ENCODE measurements at places on chromosomes 6 and 20.

- DNase-seq, result no peak
Observed at GRCh38 chr20:44664131-44664530, 12.6 kb upstream of the ADA start.

- DNase-seq, result no peak
Observed at GRCh38 chr6:108839083-108839642, 9.1 kb upstream of the ARMC2 start.

GRCh38 chr6:5095236-5095635 lies 10.1 kb downstream of the PPP1R3G start:
- no peak for DNase-seq

- DNase-seq, result no peak
Observed at GRCh38 chr6:707576-708236, 14.8 kb upstream of the EXOC2 start.

- DNase-seq, result peak; percentile 88
Observed at GRCh38 chr20:17680836-17681725, 961 bp downstream of the RRBP1 start.

GRCh38 chr6:29589423-29590048 lies 4.6 kb downstream of the OR2H2 start:
- DNase-seq, result peak; percentile 46

DNA sequence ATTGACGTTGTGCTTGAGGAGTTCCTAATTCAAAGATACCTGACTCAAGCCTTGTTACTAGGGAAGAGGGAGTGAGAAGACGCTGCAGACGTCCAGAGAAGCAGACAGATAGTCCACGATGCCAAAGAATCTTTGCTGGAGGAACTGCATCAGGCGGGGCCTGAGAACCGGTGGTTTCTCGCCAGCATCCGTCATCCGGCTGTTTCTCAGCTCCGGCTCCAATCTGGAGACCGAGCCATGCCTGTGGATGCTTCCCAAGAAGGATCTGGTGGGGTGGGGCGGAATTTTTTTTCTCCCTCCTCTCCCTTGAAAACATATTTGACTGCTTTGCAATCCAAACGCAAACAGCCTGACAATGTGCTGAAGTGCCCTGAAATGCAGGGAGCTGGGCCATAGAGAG lies 125.8 kb upstream of the SRSF6 start:
- DNase-seq, result no peak

DNA sequence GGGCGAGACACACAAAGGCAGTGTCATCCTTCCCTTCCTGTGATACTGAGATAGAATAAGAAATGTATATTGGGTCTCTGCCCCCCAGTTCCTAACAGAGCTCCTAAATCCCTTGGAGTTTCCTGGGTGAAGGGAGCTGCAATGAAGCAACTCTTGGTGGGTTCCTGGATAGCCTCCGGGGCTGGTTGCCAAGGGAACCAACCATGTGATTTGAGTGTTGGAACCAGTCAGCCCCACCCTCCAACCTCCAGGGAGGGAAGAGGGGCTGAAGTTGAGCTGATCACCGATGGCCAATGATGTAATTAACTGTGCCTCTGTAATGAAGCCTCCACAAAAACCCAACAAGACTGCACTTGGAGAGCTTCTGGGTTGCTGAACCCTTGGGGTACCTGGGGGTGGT lies 116.6 kb downstream of the SLC22A3 start:
- DNase-seq, result no peak
